ENCODE measurements at places on chromosomes 13 and 19.

DNA sequence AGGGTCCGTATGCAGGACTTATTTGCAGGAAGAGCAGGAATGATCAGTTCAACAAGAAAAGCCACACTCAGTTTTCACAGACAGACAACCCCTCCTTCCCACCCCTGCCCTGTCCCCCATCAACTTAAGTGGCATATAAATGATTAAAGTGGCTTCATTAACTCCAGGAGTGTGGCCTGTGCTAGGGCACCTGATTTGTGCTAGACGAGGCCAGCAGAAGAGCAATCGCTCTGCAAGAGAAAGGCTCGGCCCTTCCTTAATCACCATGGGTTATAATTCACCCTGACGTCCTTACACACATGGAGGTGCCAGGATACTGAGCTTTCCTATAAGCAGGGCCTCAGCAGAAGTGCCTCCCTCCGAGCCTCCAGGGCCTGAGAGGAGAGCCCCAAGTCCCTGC lies 14.6 kb downstream of the C19orf12 start:
- no peak for DNase-seq

DNA sequence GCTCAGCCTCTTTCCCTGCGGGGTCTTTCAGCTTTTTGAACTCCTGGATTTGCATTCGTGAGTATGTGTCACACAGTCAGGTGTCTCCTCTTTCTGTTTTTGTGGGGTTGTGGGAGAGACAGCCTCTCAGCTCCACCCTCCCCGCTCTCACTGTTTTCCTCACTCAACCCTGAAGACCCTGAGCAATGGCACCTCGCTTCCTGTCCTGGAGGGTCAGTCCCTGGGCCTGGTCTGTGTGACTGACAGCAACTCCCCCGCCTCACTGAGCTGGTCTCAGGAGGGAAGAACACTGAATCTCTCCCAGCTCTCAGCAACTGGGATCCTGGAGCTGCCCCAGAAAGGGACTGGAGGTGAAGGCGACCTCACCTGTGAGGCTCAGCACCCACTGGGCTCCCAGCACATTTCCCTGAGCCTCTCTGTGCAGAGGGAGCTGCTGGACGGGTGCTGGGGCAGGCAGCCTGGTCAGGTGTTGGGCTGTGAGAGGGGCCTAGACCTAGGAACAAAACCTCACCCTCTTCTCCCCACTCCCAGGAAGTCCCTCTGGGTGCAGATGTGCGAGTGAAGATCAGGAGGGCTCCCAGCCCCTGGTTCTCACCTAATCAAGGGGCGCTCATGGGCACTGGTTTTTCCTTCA lies 4.2 kb upstream of the SIGLEC7 start:
- DNase-seq, result no peak

DNA sequence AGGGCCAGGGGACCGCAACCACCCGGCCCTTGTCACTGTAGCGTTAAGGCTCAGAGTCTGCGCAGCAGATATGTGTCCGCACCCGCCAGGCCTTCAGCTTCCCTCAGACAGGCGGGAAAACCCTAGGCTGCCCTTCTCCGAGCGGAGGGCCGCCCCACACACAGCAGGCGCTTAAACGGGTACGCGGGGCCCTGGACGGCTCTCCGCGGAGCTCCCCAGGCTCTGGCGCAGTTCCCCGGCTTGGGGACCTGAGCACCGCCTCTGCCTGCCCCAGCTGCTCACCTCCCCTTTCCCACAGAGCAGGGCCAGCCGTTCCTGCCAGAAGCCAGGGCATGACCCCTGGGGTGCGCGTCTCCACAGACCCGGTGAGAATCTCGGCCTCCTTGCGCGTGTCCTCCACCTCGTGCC lies 593 bp downstream of the ZNF135 start:
- DNase-seq, result no peak

DNA sequence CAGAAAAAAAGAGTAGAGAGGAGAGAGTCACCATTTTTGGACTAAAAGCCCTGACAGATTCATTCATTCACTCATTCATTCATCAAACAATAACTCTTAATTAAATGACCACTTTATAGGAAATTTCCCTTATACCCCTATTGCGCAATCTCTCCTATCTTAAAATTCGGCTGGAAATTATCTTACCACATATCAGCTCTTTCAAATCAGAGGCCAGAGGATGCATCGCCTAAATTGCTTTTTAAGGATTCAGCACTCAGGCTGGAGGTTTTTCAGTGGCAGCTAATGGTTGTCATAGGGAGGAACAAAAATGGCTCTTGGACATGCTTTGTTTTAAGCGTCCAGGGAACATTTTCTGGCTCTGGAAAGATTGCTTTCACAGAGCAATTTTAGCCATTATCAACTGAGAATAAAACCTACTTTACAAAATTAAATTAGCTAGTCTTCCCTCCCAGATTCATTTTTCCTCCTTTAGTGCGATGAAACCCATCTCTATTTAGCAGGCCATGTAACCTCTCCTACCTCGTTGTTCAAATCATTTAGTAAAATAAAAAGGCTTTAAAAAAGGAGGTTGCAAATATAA lies 115.2 kb downstream of the OLFM4 start:
- no peak for DNase-seq

- DNase-seq, result no peak
Measured at GRCh38 chr19:49231804-49232203, 74.2 kb downstream of the TRPM4 start.

GRCh38 chr13:106295971-106296370 lies 239.5 kb downstream of the EFNB2 start:
- no peak for DNase-seq

GRCh38 chr13:43054803-43055802 lies 31.7 kb downstream of the DNAJC15 start:
- DNase-seq, result no peak

GRCh38 chr13:110421696-110422385 lies 114.8 kb downstream of the COL4A2 start:
- no peak for DNase-seq

- no peak for DNase-seq
Measured at GRCh38 chr19:31594701-31595100, 245.5 kb upstream of the TSHZ3 start.

DNA sequence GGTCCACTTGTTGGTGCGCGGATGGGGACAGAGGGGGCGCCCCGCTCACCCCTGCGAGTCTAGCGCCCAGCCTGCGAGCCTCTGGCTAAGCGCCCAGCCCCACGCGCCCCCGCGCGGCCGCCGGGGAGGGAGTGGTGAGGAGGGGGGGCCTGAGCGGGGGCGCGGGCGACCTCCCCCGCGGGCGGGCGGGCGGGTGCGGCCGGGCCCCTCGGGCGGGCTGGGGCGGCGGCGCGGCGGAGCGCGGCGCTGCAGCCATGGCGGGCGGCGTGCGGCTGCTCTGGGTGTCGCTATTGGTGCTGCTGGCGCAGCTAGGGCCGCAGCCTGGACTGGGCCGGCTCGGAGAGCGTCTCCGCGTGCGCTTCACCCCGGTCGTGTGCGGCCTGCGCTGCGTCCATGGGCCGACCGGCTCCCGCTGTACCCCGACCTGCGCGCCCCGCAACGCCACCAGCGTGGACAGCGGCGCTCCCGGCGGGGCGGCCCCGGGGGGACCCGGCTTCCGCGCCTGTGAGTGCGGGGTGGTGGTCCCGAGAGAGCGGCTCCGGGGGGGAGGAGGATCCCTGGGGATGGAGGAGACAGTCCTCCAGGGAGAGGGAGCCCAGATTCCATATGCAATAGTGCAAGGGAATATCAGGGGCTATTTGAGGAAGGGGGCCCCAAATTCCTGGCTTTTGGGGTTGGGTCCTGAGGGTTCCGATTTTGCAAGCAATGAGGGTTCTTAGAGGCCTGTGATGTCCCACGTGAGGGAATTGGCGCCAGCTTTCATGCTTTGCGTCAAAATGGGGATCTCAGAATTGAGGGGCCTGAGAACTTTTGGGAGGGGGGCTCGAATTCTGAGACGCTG lies at the start of gene LTBP4:
Gene LTBP4, plus strand, starts transcription at position 236 of the 841 bp plus-strand sequence. Its CDS starts 19 bp downstream, at position 255.
- no peak for DNase-seq

DNA sequence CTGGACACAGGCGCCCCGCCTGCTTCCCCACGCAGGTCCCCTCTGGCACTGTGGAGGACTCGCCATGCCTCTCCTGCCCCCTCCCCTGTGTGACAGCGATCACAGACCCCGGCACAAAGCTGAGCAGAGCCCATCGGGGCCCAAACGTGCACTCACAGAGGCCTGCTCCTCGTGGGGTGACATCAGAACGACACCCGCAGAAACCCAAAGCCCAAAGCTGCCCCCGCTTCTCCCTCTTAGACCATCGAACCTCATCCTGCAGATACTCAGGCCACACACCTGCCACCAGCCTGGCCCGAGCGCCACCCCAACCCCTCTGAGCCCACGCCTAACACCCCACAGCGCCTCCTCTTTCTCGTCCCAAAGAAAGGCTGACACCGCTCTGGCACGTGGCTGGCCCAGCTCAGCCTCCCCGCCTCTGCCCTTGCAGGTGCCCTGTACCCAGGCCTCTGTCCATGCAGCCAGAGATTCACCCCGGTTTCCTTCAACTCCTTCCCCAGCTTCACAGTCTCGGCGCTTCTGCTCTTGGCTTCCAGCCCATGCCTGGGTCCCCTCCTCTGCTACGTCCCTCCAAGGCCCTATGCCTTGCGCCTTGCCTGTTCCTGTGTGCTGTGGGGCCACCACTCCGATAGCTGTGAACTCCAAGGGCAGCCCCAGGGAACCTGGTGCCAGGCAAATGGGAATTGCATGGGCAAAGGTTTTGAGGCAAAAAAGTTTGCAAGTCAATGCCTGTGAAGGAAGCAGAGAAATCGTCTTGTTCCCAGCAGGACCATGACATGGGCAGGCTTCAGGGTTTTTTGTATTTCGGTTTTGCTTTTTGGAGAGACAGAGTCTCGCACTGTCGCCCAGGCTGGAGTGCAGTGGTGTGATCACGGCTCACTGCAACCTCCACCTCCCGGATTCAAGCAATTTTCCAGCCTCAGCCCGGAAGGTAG lies 831 bp upstream of the CBARP start:
- no peak for DNase-seq

GRCh38 chr13:111531505-111531904 lies 211.1 kb downstream of the TEX29 start:
- no peak for DNase-seq

DNA sequence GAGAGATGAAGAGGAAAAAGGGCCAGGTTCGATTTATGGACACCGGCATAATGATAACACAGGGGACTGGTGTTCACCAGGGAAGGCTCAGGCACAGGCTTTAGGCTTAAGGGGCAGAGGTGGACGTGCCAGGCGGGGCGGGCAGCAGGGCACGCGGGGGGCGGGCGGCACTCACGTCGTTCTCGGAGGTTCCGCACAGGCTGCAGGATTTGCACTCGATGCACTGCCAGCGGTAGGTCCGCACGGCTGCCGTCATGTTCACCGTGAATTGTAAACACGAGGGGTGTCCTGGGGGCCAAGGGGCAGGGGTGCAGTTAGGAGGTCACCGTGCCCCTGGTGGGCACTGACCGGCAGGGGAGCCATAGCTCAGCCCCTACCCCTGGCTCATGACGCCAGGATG lies 10.6 kb downstream of the DPF1 start:
- DNase-seq, result no peak

GRCh38 chr19:17109962-17110598 lies 34.5 kb downstream of the MYO9B start:
- no peak for DNase-seq

DNA sequence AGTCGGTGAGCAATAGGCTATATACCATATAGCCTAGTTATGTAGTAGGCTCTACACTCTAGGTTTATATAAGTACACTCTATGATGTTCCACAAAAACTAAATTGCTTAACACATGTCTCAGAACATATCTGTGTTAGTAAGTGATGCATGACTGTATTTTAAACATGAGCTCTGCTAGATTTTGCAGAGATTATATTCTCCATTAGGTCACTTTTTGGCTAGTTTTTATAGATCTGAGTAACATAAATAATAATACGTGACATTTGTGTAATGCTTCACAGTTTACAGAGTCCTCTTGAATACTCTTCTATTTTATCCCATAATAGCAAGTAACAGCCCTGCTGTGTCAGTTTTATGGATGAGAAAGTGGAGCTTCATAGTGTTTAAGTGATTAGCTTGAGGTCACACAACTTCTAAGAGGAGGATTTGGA lies 47.8 kb downstream of the NDFIP2 start:
- no peak for DNase-seq

- no peak for DNase-seq
Measured at GRCh38 chr13:112722433-112723263, 32.8 kb downstream of the ATP11A start.

DNA sequence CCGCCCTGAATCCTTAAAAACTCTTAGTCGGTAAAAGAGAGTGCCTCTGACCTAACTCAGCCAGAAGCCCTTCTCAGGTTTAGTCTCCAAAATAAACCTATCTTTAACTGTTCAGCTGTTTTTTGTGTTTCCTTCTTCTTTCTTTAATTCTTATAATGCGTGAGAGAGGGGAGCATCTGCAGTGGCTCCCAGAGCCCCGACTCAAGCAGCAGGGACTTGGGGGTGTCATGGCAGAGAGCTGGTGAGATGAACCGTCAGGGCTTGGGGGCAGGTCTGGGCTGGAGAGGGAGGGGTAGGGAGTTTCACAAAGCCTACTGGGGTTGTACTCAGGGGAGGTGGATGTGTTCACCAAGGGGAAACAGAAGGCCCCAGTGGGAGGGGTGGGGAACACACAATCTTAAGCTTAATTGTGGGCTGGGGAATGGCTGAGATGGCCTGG lies 16.8 kb upstream of the SIGLEC6 start:
- DNase-seq, result no peak

GRCh38 chr19:21398851-21399250 lies 1.9 kb downstream of the ZNF493 start:
- no peak for DNase-seq

- DNase-seq, result no peak
Measured at GRCh38 chr19:9161427-9161826, 17.4 kb upstream of the OR7D2 start.

DNA sequence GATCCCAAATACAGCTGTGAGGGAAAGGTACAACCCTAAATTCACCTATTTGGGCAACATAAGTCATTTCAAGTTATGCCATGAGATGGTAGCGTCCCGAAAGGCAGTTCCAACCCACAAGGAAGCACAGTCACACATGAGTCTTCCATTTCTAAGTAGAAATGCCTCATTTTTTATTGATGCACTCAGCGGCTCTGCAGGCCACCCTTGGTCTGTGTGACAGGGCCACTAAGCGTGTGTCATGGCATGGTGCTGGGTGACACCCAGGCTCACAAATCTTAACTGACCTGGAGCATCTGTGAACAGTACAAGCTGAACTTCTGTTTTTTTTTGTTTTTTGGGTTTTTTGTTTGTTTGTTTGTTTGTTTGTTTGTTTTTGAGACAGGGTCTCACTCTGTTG lies 15.1 kb downstream of the RAB20 start:
- DNase-seq, result no peak

DNA sequence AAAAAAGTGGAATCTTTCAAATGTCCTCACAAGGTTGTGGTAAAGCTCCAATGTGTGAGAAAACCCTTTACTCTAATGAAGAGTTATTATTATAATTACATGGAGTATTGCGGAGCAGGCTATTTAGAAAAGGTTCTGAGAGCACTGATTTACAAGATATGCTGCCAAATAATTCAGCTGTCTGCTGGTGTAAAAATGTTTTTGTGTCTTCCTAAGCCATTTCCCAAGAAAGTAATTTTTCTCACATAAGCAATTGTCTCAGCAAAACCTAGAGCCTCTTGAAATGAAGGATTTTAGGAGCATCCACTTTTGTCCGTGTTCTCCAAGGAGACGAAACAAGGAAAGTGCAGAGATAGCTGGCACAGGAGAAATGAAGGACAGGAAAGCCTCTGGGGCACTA lies 229.6 kb upstream of the STARD13 start:
- no peak for DNase-seq

All from effector CD4-positive, alpha-beta T cell (primary cell).